ENCODE measurements at places on chromosomes 5 and 9. TPM values are rescaled to one million over a fixed set of nuclear protein-coding genes. Genes with fewer than 3 reads are reported as not detected.
A peak's percentile ranks its signal among the peaks of the same experiment; 100 is the strongest.

- no peaks in the 10 kb centered on the region for H3K36me3 ChIP-seq
- H3K27me3 ChIP-seq, result no peaks in the 10 kb centered on the region
- H3K4me3 ChIP-seq, result no peak overlapping the region
- DNase-seq, result no peak
Observed at GRCh38 chr9:2386566-2386965, 235.0 kb upstream of the VLDLR start.

IRX2 gene
- not detected for total RNA-seq

DNA sequence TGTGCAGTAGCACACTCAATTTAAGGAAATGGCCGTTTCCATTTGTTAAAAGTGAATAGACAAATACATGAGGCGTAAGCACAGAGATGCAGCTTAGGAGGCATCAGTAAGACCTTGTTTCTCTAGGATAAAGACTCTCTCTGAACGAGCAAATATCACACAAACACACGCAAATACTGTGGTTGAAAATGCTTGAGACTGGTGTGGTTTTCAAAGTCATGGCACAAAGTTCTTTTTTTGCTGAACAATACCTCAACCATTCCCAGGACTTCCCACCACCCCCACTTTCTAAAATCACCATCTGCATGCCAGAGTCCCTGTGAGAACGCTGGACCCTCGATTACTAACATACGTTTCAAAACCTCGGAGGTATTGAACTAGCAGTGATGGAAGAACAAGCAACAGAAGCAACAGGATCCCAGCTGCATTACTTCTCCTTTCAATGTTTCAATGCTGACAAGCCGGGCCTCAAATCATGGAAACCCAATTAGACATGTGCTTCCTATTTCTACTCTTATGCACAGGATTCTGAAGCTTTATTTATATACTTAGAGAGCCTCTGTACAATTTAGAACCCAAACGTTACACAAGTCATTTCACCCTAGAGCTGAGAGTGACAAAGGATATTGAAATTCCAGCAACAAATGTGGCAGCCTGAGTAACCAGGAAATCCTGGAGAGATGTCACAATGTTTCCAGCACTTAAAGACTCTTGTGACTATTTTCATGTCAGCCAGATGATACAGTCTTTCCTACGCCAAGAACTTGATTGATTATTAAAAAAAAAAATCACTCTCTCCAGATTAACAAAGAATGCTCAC lies 63.9 kb downstream of the CDC14B start:
- H3K4me1 ChIP-seq, result no peaks in the 10 kb centered on the region
- peak overlapping the region; percentile 9 for H3K27ac ChIP-seq
- no peak for DNase-seq
- no peak overlapping the region for H3K4me3 ChIP-seq
- H3K27me3 ChIP-seq, result no peaks in the 10 kb centered on the region

DNA sequence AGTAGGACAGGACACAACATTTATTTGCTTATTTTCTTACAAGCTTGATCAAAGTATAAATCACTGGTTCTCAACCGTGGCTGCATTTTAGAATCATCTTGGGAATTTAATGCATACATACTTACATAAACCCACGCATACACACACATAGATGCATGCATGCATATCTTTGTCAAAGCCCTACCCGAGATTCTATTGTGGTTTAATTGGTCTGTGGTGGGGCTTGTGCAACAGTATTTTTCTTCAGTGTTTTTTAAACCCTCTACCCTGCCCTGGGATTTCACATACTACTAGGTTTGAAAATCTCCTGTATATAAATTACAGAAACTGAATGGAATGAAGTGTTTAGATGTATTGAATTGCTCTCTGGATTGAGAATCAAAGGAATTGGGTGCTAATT lies 1166.2 kb downstream of the MAT2B start:
- H3K27me3 ChIP-seq, result no peaks in the 10 kb centered on the region
- no peak overlapping the region for H3K4me3 ChIP-seq
- no peaks in the 10 kb centered on the region for H3K4me1 ChIP-seq
- no peak for DNase-seq
- no peaks in the 10 kb centered on the region for H3K36me3 ChIP-seq

DNA sequence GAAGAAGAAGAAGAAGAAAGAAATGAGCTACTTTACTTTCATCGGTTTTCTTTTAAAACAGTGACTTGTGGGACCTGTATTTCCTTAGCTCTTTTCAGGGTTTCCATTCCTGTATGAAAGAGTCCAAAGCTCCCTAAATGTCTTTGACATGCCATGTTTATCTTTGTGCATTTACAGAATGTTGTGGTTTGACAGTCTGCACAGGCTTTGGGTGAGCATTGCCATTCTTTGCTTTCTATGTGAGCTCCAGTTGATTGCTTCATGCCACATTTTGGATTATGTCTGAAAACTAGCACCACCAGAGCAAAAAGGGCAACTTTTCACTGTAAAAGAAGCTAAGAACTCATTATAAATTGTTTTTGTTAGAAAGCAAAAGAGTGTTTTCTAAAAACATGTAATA lies 733.4 kb downstream of the TLE4 start:
- H3K4me3 ChIP-seq, result no peak overlapping the region
- no peak overlapping the region for H3K27ac ChIP-seq
- no peaks in the 10 kb centered on the region for H3K27me3 ChIP-seq
- H3K4me1 ChIP-seq, result no peaks in the 10 kb centered on the region
- DNase-seq, result no peak

DNA sequence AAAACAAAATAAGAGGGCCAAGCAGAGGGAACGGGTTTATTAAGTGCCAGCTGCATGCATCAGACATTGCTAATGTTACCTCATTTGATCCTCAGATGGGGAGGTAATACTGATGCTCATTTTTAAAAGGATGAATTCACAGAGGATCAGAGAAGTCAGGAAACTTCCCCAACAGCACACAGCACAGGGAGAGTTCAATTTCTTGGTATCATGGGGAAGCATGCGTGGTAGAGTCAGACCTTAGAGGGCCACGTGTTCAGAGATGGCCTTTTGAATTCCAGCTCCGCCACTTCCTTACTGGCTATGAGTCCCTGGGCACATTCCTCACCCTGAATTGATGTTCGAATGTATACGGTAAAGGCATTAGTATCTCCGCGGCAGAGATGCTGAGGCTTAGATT lies 108.3 kb downstream of the MYO10 start:
- H3K4me1 ChIP-seq, result no peaks in the 10 kb centered on the region
- no peak overlapping the region for H3K27ac ChIP-seq
- H3K4me3 ChIP-seq, result no peak overlapping the region
- H3K36me3 ChIP-seq, result no peaks in the 10 kb centered on the region
- no peaks in the 10 kb centered on the region for H3K27me3 ChIP-seq

DNA sequence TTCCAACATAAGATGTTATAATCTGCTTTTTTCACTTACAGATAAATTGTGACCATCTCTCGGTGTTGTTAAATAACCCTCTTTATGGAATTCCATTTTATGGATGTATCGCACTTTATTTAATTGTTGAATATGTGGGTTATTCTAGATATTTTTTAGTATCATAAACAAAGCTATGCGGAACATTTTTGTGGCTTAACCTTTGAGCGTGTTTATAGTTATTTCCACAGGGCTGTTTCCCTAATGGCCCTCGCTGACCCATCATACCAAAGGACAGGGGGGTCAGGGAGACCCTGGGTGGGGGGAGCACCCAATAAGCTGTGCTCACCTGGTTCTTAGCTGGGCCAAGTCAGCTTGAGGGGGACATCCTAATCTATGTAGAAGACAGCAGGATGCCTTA lies 65.3 kb downstream of the NDST1 start:
- H3K27ac ChIP-seq, result no peak overlapping the region
- no peaks in the 10 kb centered on the region for H3K27me3 ChIP-seq
- H3K4me3 ChIP-seq, result no peak overlapping the region
- DNase-seq, result no peak
- H3K4me1 ChIP-seq, result no peaks in the 10 kb centered on the region

DNA sequence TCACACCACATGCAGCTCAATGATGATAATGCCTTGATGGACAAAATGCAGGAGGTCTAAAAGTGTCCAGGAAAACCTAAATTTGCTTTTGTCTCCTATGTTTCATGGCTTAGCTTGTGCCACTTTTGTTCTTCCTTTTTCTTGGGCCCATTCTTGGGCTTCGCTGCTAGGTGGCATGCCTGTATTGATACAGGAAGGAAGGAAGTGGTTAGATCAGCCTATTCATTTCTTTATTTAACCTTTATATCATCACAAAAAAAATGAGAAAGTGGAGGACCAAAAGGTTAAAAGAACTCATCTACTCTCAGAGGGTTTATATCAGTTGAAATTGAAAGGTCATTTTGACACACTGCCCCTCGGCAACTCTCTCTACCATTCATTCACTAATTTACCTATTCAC lies 260.2 kb downstream of the ARHGAP26 start:
- H3K36me3 ChIP-seq, result no peaks in the 10 kb centered on the region
- H3K4me3 ChIP-seq, result no peak overlapping the region
- no peak overlapping the region for H3K27ac ChIP-seq
- no peaks in the 10 kb centered on the region for H3K27me3 ChIP-seq
- H3K4me1 ChIP-seq, result no peaks in the 10 kb centered on the region
- DNase-seq, result no peak

DNA sequence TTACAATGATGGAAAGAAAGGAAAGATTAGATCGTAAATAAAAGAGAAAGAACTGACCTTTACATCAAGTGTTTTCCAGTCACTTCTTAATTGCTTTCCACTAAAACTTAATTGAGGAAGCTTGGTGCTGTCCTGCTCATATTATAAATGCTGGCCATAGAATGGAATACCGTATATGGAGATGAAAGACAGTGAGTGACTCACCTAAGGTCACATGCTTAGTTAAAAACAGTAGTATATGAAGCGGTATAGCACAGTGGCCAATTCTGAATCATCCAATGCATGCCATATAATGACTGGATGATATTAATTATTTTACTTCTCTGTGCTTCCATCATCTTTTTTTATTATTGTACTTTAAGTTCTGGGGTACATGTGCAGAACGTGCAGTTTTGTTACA lies 482.4 kb upstream of the SGCD start:
- no peaks in the 10 kb centered on the region for H3K36me3 ChIP-seq
- no peak overlapping the region for H3K27ac ChIP-seq
- H3K4me3 ChIP-seq, result no peak overlapping the region
- DNase-seq, result no peak

GRCh38 chr9:101840694-101841188 lies 102.3 kb upstream of the GRIN3A start:
- no peak overlapping the region for H3K27ac ChIP-seq
- H3K4me3 ChIP-seq, result no peak overlapping the region
- DNase-seq, result no peak
- no peaks in the 10 kb centered on the region for H3K36me3 ChIP-seq

DNA sequence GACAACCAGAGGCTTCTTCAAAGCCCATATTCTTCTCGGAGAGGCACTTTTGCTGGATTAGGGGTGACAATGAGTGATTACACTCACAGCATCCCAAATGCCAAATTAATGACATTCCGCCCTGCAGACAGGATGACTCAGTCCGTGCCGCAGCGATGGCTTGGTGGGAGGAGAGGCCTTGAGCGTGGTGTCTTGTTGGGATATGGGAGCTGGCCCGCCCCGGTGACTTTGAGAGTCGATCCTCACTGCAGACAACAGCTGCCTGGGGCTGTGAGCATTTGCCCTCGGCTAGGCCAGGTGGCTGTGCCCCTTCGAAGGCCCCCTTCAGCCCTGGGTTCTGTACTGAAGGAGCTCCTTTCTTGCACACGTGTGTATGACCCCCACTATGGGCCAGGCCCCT lies 29.8 kb downstream of the OLFM1 start:
- H3K36me3 ChIP-seq, result no peaks in the 10 kb centered on the region
- no peaks in the 10 kb centered on the region for H3K27me3 ChIP-seq
- no peaks in the 10 kb centered on the region for H3K4me1 ChIP-seq
- DNase-seq, result no peak
- no peak overlapping the region for H3K27ac ChIP-seq

NOXA1 gene
- total RNA-seq, result 37.3 TPM

GRCh38 chr5:76681287-76681686 lies 34.6 kb upstream of the F2R start:
- H3K36me3 ChIP-seq, result no peaks in the 10 kb centered on the region
- H3K27me3 ChIP-seq, result no peaks in the 10 kb centered on the region
- H3K4me1 ChIP-seq, result no peaks in the 10 kb centered on the region
- H3K4me3 ChIP-seq, result no peak overlapping the region

DNA sequence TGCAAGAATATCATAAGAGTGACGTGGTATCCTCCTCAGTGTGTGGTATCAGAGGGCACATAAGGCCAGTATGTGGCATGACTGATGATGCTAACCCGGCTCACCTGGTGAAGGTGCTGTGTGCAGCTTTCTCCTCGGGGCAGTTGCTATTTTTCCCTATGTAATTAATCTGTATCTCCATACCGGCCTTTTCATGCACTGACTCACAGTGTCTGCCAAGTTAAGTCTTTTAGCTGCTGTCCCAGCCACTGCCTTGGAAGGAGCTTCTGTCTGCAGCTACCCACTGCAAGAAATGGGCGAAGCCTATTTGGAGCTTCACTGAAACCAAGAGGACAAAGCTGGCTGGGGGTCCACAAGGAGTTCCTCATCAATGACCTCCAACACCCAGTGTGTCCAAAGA lies 46.0 kb downstream of the NXNL2 start:
- DNase-seq, result no peak
- no peaks in the 10 kb centered on the region for H3K36me3 ChIP-seq
- H3K4me3 ChIP-seq, result no peak overlapping the region
- H3K27me3 ChIP-seq, result no peaks in the 10 kb centered on the region
- no peaks in the 10 kb centered on the region for H3K4me1 ChIP-seq

- H3K27ac ChIP-seq, result no peak overlapping the region
- H3K4me1 ChIP-seq, result no peaks in the 10 kb centered on the region
Observed at GRCh38 chr5:174750711-174751110, 26.3 kb downstream of the MSX2 start.

ECSCR gene
- total RNA-seq, result 24.8 TPM

- no peak overlapping the region for H3K27ac ChIP-seq
- no peaks in the 10 kb centered on the region for H3K27me3 ChIP-seq
Observed at GRCh38 chr9:81498576-81498975, 190.8 kb downstream of the TLE1 start.

DNA sequence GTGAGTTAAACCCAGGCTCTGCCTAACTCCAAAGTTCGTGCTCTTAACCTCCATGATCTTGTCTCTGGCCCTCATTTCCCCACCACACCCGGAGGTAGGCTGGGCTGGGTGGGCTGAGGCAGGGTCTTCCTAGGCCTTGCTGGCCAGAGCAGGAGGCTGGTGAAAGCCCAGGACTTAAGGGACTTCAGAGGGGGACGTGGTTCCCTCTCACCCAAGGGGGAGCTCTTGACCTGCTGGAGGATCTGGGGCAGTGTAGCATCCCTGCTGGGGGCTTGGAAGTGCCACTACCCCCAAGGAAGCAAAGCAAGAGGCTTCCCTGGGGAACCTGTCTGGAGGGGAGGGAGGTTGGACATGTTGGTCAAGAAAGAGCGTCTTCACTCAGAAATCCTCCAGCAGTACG lies 14.7 kb downstream of the PITX1 start:
- no peak overlapping the region for H3K27ac ChIP-seq
- H3K4me1 ChIP-seq, result no peaks in the 10 kb centered on the region
- no peaks in the 10 kb centered on the region for H3K36me3 ChIP-seq
- H3K27me3 ChIP-seq, result no peaks in the 10 kb centered on the region
- no peak for DNase-seq

GRCh38 chr9:125153712-125154367 lies 10.5 kb upstream of the SCAI start:
- no peaks in the 10 kb centered on the region for H3K36me3 ChIP-seq
- no peaks in the 10 kb centered on the region for H3K4me1 ChIP-seq
- H3K27ac ChIP-seq, result no peak overlapping the region
- H3K27me3 ChIP-seq, result no peaks in the 10 kb centered on the region
- no peak for DNase-seq
- no peak overlapping the region for H3K4me3 ChIP-seq

SLCO4C1 gene
- total RNA-seq, result 1.7 TPM

DAB2 gene
- 62.7 TPM for total RNA-seq

- no peaks in the 10 kb centered on the region for H3K36me3 ChIP-seq
- no peaks in the 10 kb centered on the region for H3K4me1 ChIP-seq
- no peak overlapping the region for H3K4me3 ChIP-seq
- no peaks in the 10 kb centered on the region for H3K27me3 ChIP-seq
- DNase-seq, result no peak
Observed at GRCh38 chr5:163079618-163080017, 357.8 kb upstream of the CCNG1 start.
